ENCODE measurements at places on chromosomes 1 and 21.

- DNase-seq, result peak; percentile 93
Observed at GRCh38 chr1:235417086-235417697, 50.0 kb downstream of the TBCE start.

DNA sequence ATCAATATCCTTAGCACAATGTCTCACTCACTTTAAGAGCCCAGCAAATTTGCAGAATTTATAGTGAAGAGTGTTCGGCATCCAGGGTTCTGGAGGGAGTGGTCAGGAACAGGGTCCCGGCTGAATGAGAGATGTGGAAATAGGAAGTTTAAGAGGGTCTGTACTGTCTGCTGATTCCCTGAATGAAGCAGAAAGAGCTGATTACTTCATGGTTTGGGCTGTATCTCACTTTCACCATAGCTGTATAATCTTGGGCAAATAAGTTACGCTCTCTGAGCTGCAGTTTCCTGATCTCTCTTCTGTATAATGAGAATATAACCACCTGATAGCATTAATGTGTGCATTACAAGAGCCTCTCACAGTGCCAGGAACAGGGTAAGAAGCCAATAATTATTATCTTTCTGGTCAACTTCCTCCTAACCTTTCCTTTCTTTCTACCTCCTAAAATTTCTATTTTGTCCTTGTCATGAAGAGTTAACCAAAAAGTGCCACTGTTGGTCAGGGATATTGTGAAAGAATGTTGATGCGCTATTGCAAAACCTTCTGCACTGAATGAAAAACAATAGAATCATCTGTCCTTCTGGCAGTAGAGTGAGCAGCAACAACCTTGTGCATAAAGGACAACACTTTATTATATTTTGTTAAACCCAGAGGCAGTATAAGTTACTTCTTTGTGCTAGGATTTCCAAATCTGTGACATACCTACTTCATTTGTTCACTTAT, 14.7 kb upstream of the PTGFR start:
- peak; percentile 59 for DNase-seq

DNA sequence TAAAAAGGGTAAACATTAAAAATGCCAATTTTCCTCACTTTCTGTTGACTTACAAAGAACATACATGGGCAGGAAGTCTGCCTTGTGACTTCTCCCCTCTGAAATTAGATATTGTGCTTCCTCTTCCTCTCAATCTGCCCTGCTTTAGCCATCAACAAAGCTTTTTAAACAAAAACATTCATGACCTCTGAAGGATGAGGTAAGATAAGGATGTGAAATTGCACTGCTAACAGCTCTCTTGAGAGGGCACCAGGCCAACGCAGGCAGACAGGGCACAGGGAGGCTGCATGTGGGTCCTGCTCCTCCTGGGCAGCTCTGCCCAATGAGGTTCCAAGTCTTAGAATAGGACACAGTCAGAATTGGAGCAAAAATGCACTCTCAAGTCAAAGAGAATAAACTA, 62.1 kb downstream of the DEGS1 start:
- peak; percentile 23 for DNase-seq

GRCh38 chr21:24225431-24225830, 1381.8 kb downstream of the MRPL39 start:
- no peak for DNase-seq

- no peak for DNase-seq
Observed at GRCh38 chr1:11384170-11384554, 94.8 kb upstream of the DISP3 start.

GRCh38 chr1:89465201-89465600, 59.4 kb upstream of the LRRC8B start:
- no peak for DNase-seq

DNA sequence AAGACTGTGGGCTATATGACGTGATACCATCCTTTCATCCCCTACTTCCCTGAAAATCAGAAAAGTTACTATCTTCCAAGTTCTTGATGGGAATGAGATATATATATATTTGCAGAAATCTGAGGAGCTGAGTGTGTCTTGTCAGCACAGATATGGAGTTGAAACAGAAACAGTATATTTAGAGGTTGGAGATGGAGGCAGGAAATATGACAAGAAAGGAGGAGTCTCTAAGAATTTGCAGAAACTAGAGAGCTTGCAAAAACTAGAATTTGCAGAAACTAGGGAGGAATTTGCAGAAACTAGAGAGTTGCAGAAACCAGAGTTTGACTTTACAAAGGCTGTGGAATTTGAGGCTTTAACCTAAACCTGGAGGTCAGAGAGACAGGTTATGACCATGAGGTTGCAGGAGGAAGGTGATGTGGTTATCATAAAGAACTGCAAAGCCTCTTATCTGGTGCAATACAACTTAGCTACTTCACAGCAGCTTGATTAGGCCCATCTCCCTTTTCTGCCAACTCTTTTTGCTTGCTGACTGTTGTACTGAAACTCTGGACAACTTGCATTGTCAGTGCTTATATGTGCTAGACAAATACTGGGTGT, 22.3 kb downstream of the XCL2 start:
- DNase-seq, result no peak

DNA sequence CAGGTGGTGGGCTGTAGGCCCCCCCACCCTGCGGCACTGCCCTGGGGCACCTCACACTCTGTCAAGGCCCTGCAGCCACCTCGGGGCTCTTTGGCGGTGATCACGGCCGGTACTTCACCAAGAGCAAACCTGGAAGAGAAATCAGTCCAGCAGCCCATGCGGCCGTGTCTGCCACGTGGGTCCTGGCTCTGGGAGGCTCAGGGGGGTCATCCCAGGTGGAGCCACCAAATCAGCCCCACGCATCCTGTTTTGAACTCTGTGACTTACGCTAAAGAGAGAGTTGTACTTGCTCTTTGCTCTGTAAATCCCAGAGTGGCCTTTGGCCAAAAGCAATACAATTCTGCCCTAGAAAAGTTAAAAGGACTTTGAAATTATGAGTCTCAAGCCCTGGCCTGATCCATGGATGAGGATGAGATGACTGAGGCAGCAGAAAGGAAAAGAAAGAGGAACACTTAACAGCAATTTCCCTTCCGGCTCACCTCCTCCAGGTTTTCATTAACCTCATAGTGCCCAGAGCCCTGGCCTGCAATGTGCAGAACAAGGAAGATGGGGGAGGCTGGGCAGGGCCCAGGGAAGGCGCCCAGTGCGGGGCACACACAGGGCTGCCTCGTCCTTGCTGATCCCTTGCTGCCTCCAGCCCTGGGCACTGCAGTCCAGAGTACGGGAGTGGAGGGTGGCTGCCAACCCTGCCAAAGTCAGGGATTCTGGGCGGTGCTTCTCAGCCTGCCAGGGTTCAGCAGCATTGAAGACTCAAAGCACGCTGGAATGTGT, 337.0 kb downstream of the MATN1 start:
- DNase-seq, result no peak

DNA sequence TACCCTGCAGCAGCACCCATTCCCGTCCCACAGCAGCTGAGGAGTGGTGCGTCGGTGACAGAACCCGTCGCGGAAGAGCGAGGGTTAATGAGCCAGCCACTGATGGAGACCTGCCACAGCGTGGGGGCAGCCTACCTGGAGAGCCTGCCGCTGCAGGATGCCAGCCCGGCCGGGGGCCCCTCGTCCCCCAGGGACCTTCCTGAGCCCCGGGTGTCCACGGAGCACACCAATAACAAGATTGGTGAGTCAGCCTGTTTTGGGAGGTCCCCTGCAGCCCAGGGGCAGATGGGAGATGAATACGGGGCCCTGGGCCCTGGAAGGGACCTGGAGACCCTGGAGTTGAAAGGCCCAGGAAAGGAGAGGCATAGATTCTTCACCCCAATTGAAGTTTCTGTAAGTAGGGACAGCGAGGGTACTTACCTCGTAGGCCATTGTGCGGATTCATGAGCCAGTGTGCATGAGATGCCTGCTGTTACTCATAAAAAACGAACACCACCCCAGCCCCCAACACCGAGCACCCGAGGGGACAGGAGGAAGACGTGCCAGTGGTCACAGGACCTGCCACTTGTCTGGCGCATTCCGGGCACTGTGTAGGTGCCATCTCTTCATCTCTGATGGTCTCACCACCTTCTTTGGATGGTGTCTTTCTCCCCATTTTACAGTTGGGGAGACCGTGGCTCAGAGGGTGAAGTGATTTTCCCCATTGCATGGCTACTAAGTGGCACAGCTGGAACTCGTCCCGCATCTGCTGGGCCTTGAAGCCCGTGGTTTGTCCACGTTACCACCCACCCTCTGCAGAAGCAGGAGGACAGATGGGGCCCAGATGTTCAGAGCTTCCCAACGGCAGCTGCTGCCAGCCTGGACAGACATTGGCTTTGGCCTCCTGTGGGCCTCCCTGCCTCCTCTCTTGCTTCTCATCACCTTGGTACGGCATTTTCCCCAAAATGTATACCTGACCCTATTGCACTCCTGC, 28.3 kb upstream of the TNFRSF1B start:
- no peak for DNase-seq

Data from fibroblast of the aortic adventitia (primary cell).